ENCODE measurements at places on chromosomes 5 and 9. TPM values are rescaled to one million over a fixed set of nuclear protein-coding genes. Genes with fewer than 3 reads are reported as not detected.

DNA sequence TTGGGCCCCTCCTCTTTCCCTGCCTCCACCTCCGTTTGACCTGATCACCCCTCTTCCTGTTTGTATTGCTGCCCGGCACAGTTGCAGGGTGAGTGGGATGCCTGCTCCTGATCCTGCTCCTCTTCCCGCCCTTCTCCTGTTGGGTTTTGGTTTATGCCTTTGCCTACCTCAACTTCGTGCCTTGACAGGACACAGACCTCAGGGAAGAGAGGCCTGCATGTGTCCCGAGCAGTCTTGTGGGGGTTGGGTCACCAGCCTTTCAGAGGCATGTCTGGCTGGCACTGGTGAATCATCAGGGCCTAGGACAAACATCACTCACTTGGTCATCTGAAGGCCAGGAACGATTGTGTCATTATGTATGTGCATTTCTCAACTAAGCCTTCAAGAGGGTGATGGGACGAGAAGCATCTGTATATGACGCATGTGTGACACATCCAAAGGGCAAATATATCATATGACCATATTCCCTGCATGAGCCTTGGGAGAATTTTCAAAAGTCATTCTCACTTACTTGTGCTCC is 56.9 kb downstream of the NPR3 start:
- no peak for DNase-seq

DNA sequence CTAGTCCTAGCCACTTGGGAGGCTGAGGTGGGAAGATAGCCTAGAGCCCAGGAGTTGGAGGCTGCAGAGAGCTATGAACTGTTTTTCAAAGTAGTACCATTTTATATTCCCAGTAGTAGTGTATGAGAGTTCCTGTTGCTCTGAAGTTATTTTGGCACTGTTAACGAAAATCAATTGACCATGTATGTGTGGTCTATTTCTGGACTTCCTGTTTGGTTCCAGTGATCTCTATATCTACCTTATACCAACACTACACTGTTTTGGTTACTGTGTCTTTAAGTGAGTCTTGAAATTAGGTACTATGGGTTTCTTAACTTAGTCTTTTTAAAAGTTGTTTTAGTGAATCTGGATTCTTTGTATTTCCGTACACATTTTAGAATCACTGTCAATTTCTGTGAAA is 13.6 kb downstream of the SLF1 start:
- no peak for DNase-seq

- no peak for DNase-seq
Observed at GRCh38 chr5:150540042-150540441, 32.1 kb downstream of the NDST1 start.

Gene PRLR
- total RNA-seq, result 6.7 TPM

Gene FAM219A
- 13.4 TPM for total RNA-seq

Gene KDM4C
- total RNA-seq, result 16.5 TPM

DNA sequence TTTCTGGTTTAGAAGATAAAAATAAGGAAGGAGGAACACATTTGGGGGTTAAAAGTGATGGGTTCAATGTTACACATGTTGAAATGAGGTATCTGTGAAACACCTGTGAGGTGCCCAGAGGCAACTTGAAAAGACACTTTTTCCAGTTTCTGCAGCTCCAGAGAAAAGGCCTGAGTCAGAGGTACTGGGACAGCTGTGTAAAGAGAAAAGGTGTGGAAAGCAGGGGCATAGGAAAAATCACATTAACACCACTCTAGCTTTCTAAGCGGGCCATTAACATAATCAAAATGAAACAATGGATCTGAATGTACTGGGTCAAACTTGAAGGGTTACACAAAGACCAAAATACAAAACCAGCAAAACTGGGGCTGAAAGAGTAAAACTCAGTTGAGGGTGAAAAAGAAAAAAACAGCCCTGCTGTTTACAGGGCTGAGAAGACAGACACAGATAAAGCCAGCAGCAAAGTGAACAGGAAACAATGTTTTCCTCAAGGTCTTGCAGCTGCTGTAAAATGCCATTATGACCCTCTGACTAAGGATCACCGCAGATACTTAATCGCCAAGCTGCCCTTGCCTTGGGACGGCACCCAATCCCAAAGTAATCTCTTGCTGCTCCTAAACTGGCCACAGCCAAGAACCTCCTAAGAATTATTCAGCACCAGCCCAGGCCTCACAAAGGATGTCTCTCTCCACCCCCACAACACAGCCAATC is 104.7 kb downstream of the DROSHA start:
- no peak for DNase-seq
